Amniotic stem cell (primary cell): ENCODE measurements at places on chromosomes 5 and 9.

DNA sequence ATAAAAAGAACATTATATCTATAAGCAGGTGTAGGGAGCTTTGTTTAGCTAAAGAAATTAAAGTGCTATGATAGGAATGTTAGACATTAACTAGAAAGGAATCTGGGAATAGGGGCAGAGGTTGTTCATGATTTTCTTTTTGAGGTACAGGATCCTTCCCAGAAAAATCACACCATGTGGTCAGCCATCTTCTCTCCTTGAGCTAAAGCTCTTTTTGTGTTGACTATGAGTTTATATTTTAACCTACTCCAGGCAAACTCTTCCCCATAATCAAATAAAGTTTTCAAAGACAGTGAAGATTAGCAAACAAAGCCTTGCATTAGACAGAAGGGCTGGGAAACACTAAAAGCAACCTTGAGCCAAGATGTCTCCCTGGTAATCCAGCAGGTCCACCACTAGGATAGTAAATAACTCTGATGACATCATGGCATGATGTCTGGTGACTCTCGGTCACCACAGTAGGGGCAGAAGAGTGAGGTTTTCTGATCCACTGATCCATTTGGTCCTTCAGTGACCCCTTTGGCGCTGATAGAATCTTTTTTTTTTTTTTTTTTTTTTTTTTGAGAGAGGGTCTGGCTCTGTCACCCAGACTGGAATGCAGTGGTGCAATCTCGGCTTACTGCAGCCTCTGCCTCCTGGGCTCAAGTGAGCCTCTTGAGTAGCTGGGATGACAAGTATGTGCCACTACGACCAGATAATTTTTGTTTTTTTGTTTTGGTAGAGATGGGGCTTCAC lies 30.6 kb upstream of the IL6ST start:
- DNase-seq: no peak

DNA sequence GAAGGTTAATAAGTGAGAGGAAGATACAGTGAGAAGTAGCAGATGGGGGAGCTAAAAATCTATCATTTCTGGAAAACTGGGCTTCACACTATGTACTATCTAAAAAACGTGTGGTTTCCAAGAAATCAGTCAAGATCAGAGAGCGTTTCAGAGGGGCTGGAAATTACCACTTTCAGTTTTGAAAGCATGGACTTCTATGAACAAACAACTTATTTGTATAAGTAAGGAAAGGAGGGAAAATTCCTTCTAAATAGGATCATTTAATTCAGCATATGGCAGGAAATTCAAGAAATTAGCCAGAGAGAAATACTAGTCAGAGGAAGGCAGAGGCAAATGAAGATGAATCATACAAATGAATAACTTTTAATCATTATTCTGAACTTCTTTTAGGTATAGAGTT lies 11.3 kb downstream of the TNC start:
- no peak for DNase-seq

DNA sequence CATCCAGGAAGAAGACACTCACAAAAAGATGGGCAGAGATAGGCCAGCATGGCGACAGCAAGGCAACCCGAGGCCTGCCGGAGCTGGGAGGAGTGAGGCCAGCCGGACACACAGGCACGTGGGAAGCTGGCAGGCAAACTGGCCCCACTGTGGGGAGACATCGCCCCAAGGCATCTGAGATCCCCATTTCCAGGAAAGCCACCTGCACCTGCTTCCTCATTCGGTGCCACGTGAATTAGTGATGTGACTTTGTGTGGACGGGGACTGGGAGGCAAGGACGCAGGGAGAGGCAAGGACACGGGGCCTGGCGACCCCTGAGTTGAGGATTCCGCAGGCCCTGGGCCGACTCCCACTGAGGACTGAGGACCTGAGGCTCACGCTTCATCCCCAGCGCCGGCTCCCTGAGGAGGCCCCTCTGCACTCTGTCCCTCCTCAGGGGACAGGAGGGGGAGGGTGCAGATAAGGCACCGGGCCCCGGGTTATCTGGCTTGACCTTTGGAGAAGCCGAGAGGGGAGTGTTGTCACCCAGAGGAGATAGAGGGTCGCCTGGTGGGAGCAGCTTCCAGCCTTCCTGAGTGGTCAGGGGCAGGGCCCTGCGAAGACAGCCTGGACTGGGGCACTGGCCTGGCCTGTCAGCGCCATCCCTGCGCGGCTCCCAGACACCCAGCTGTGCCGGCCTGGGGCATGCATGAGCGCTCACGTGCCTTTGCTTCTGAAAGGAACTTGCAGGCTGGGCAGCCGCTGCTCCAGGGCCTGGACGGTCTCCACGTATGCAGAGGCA lies 39.7 kb downstream of the NDUFS6 start:
- no peak for DNase-seq

DNA sequence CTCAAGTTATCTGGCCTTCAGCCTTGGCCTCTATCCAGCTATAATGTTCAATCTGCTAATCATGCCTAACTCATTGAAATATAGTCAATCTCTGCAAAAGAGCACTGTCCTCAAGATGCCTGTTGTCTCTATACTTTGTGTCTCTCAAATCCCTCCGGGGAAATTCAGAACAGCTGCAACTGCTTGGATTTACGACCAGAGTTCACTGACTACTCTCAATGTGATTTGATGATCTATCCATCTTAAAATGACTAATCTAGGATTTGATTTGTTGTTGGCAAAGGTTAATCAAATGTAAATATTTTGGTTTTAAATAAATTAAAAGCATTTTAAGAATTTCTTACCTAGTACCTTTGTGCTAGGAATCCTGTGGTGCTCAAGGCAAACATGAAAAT lies 40.9 kb downstream of the SVEP1 start:
- no peak for DNase-seq

DNA sequence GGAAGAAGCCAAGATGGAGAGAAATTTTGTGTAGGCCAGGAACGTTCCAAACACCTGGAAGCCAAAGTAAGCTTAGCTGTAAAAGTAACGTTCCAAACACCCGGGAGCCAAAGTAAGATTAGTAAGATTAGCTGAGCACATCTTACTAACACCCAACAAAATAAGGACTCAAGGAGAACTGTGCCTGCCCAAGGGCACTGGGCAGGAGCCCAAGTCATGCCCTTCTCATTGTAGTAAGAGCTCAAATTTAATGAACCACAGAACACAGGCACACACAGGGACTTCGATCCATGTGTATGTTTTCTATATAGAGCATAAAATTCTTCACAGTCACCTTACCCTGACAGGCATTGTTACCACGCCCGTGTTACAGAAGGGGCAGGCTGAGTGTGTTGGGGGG lies 36.1 kb upstream of the NXNL2 start:
- no peak for DNase-seq

DNA sequence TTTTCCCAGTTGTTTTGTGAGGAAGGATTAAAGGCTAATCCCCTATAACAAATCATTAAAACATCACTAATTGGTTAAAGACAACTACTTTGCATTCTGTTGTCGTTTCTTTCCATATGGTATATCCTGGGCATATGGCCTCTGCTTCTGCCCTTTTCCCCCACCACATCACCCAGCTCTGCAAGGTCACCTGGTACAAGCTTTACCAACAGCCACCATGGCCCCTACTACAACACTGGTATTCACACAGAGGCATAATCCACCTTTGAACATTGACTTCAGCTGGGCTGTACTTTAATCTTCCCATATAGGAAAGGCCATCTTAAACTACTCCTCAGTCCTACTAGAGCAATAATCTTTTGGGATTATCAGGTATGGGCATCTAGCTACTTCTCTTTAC lies 866.1 kb downstream of the TLE4 start:
- no peak for DNase-seq

GRCh38 chr5:88702332-88702731 lies 180.7 kb downstream of the MEF2C start:
- no peak for DNase-seq

GRCh38 chr5:151253605-151253950 lies 593 bp downstream of the GM2A start:
- no peak for DNase-seq

DNA sequence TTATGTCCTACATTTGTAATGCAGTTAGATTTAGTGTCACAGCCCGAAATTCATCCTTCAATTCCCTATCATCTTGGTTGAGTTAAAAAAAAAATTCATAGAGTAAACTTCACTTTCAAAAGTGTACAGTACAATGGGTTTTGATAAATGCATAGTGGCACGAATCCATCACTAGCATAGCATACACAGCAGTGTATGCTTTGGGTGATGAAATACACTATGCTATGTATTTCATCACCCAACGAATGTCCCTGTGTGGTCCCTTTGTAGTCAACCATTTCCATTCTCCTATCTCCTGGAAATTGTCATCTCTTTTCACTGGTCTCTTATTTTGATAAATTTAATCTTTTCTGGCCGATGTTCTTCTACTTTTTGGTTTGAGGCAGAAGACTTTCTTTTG lies 129.4 kb upstream of the BASP1 start:
- DNase-seq: no peak

DNA sequence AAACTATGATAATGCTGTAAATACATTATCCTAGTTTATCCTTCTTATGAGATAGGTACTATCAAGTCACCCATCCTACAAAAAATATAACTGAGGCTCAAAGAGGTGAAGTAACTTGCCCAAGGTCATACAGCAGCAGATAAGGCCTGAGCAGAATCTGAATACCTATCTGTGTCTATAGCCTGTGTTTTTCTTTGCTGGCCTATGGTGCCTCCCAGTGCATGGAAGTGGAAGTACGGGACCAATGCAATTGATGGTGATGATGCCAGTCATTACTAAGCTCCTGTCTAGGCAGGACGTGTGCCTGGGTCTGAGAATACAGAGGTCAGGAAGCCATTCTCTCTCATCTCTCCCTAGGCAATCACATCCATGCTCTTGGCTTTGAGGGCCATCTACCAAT lies 67.8 kb downstream of the FAT2 start:
- DNase-seq: peak; percentile 1
